ENCODE measurements at places on chromosomes 13 and 19. TPM values are rescaled to one million over a fixed set of nuclear protein-coding genes. Genes with fewer than 3 reads are reported as not detected.

GRCh38 chr19:57310792-57311191 lies 9.5 kb upstream of the ZNF543 start:
- no peaks in the 10 kb centered on the region for H3K36me3 ChIP-seq
- H3K4me1 ChIP-seq, result no peaks in the 10 kb centered on the region
- no peak for DNase-seq
- H3K27me3 ChIP-seq, result peaks cover 8% of the 10 kb centered on the region
- H3K27ac ChIP-seq, result no peak overlapping the region

DNA sequence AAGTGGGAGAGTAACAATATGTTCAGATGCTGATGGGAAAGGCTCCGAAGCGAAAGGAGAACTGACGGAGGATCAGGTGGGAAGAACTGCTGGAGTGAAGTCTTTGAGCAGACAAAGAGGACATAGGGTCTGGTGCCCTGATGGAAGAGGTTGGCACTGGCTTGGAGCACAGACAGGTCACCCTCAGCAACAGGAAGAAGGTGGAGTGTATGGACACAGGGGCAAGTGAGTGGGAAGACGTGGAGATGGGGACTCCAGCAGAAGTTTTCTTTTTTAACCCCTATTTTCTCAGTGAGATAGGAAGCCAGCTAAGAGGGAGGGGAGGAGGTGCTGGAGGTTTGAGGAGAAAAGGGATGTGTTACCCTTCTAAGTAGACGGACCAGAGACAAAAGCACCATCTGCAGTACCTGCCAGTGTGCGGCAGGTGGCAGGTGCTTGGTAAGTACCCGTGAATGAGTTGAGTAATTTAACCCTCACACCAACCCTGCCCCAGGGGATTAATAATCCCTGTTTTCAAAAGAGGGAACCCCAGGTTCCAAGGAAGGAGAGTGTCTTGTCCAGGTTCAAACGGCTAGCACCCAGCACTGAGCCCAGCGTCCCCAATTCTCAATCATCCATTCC lies 11.2 kb downstream of the HAS1 start:
- H3K27me3 ChIP-seq, result peaks cover 13% of the 10 kb centered on the region
- peak; percentile 39 for DNase-seq
- H3K27ac ChIP-seq, result peak overlapping the region; percentile 7
- no peak overlapping the region for H3K4me3 ChIP-seq

- no peaks in the 10 kb centered on the region for H3K36me3 ChIP-seq
- H3K27me3 ChIP-seq, result peaks cover 11% of the 10 kb centered on the region
- H3K27ac ChIP-seq, result no peak overlapping the region
- no peak overlapping the region for H3K4me3 ChIP-seq
- no peak for DNase-seq
- no peaks in the 10 kb centered on the region for H3K4me1 ChIP-seq
These were observed 30.7 kb downstream of the HTR2A start for GRCh38 chr13:46866150-46866549.

Gene ZNF229
- 8.3 TPM for total RNA-seq
